ENCODE measurements at places on chromosomes 4 and X. TPM values are rescaled to one million over a fixed set of nuclear protein-coding genes. Genes with fewer than 3 reads are reported as not detected.

DNA sequence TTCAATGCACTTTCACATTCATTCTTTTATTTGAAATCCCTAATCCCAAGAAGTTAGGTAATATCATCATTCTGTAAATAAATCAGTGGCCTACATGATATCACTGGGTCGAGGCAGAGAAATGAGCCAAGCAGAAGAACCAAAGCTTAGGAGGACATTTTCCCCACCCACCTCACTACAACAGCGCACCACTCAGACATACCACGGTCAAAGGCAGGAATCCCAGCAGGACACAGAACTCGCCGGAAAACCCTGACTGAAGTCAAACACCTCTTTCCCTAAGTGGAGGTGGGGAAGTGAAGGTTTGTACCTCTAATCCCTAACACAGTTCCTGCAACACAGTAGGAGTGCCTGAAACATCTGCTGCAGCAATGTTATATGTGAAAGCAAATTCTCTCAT, 21.5 kb downstream of the RELL1 start:
- H3K27ac ChIP-seq = peak overlapping the region; percentile 23
- H3K4me3 ChIP-seq = no peak overlapping the region
- H3K4me1 ChIP-seq = peaks cover 65% of the 10 kb centered on the region
- no peaks in the 10 kb centered on the region for H3K27me3 ChIP-seq
- no peak for DNase-seq

- peaks cover 3% of the 10 kb centered on the region for H3K27me3 ChIP-seq
- H3K4me3 ChIP-seq = no peak overlapping the region
Measured at GRCh38 chrX:98459669-98460068, 1576.0 kb downstream of the RPA4 start.

GRCh38 chr4:171639540-171639939, 173.7 kb upstream of the GALNTL6 start:
- DNase-seq = no peak
- no peaks in the 10 kb centered on the region for H3K27me3 ChIP-seq
- H3K4me3 ChIP-seq = no peak overlapping the region
- H3K36me3 ChIP-seq = no peaks in the 10 kb centered on the region

DNA sequence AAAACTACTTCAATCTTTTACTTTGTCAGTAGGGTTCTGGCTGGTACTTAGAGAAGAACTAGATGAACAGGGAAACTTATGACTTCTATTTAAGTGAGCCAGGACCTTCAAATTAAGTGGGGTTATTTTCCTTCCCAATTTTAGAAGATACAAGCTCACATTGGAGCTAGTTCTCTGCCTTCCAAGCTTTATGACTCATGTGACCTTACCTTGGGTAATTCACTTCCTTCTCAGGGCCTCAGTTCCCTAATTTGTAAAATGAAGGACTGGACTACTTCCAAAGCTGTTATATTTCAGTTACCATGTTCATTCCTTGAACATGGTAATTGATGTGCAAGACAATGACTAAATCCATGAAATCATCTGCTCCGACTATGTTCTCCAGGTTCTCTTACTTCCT, 32.0 kb upstream of the DCX start:
- H3K4me3 ChIP-seq = no peak overlapping the region
- no peaks in the 10 kb centered on the region for H3K36me3 ChIP-seq
- H3K27me3 ChIP-seq = peaks cover 2% of the 10 kb centered on the region
- no peak for DNase-seq

DNA sequence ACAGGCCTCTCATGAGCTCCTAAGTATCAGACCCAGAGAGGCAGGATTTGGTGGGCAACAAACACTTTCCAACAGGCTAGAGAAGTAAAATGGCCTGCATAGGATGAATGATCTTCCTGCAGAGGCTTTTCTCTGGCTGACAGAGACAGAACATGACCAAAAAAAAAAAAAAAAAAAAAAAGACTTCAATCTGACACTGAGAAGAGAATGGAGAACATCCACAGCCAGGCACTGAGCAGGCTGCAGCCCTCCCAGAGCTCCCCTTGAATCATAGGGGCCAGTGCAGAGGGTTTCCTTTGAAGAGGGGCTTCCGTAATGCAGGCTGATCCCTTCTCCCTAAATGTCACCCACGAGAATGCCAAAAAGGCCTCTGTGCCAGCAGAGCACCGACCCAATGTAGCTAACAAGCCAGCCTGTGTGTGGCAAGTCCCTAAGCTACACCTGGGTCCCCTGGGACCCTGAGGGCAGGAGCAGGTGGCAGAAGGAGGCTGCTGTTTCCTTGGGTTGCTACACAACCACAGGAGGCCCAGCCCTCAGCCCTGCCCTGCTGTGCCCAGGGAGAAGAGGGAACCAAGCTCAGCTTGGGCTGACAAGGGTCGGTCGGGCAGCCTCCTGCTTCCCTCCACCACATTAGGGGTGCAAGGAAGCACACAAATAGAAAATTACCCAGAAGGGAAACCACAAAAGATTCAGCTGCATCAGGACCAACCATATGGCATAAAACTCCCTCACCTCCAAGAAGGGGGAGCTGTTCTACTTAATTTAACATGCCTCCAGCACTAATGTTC, 55.6 kb downstream of the MAP7D2 start:
- no peak overlapping the region for H3K4me3 ChIP-seq
- DNase-seq = no peak
- H3K36me3 ChIP-seq = no peaks in the 10 kb centered on the region
- H3K27me3 ChIP-seq = peaks cover 7% of the 10 kb centered on the region
- peak overlapping the region; percentile 36 for H3K27ac ChIP-seq

DNA sequence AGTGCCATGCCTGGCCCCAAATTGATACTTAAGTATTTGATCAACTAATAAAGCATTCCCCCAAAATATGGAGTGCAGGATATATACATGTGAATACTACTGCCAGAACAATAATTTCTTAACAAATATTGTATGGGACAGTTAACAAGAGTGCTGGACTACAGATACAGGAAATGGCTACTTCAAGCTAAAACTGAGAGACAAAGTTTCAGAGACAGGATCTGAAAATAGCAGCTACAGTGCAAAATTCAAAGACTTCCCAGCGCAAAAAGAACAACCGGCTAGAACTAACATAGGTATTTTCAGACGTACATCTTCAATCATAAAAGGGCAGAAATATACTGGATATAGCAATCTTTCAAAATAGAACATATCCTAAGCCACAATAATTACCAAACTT, 6.3 kb downstream of the ATRX start:
- no peaks in the 10 kb centered on the region for H3K27me3 ChIP-seq
- H3K36me3 ChIP-seq = no peaks in the 10 kb centered on the region
- DNase-seq = no peak
- H3K27ac ChIP-seq = peak overlapping the region; percentile 29
- H3K4me1 ChIP-seq = peaks cover 28% of the 10 kb centered on the region

DNA sequence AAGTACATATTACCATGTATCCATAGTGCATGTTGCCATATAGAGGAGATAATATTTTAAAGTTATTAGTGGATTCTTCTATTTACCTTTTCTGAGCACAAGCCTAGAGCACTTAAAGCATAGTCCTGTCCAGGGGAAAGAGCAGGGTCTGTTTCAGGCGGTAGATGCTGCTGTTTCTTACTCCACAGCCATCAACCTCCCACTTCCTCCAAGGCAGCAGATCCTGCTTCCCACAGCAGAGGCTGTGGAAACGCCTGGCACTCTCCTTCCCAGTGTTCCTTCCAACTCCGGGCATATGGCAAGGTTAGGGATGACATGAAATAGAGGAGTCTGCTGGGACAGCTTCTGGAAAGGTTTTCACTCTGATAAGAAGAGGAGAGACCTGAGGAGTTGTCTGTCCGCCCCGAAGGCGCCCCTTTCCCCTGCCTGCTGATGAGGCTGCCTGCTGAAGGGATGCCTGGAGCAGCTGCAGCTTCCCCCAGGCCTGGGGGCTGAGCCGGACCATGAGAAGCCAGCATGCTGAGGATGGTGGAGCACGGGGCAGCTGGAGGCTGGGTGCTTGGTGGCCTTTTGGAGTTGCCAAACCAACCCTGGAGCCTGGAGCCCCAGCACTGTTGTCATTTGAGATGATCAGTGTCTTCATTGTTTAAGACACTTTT, 43.9 kb upstream of the SLC25A4 start:
- no peaks in the 10 kb centered on the region for H3K4me1 ChIP-seq
- H3K36me3 ChIP-seq = no peaks in the 10 kb centered on the region
- H3K27ac ChIP-seq = no peak overlapping the region
- H3K27me3 ChIP-seq = peaks cover 19% of the 10 kb centered on the region
- H3K4me3 ChIP-seq = no peak overlapping the region

GRCh38 chr4:123060039-123060770, 137.8 kb upstream of the NUDT6 start:
- peaks cover 1% of the 10 kb centered on the region for H3K27me3 ChIP-seq
- DNase-seq = no peak
- peaks cover 17% of the 10 kb centered on the region for H3K36me3 ChIP-seq
- H3K4me3 ChIP-seq = no peak overlapping the region
- peaks cover 17% of the 10 kb centered on the region for H3K4me1 ChIP-seq

GRCh38 chr4:67036791-67037190, 508.5 kb downstream of the CENPC start:
- no peaks in the 10 kb centered on the region for H3K27me3 ChIP-seq
- DNase-seq = no peak
- H3K27ac ChIP-seq = no peak overlapping the region
- no peaks in the 10 kb centered on the region for H3K4me1 ChIP-seq
- H3K4me3 ChIP-seq = no peak overlapping the region

- H3K4me1 ChIP-seq = no peaks in the 10 kb centered on the region
- H3K27me3 ChIP-seq = no peaks in the 10 kb centered on the region
- no peak overlapping the region for H3K27ac ChIP-seq
- H3K4me3 ChIP-seq = no peak overlapping the region
- no peaks in the 10 kb centered on the region for H3K36me3 ChIP-seq
Measured at GRCh38 chrX:37787423-37787869, 7.6 kb downstream of the CYBB start.

The ADGRG4 gene
- total RNA-seq = not detected

The SPP1 gene
- 7.4 TPM for total RNA-seq

All from HFFc6 (cell line).